Fibroblast of skin of scalp (primary cell): ENCODE measurements at places on chromosomes 4 and X.

DNA sequence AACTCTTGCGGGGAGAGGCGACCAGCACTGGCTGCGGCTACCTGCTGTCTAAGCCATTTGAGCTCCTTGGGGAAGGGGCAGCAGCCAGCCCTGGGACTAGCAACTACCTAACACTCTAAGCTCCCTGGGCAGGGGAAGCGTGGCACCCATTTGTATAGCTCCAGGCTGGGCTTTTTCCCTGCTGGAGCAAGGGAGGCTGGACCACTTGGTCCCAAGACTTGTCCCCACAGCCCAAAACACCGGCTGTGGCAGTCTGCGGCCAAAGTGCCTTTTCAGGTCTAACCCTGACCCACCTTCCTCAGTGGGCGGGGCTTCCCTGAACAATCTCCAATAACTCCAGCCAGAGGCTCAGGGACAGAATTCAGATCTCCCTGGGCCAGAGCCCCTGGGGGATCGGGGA lies 187.8 kb downstream of the NPNT start:
- DNase-seq, result no peak

DNA sequence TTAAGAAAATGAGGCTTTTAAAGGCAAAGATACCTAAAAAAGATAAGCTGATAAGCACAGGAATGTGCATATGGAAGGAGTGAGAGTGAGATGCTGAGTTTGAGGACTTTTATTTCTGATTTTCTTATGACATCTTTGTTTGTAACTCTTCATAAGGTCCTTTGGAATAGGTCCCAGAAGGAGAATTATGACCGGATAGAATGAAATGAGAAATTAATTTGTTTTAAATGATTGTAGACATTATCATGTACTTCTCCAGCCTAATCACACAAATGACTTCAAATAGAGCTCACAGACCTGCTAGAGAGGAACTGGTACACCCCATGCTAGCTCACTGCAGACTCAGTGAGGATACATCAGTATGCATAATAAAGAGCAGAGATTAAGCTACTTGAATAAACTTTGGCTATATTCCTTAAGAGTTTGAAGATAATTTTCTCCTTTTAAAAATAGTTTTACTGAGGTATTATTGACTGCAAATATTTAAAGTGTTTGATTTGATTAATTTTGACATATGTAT lies 5.6 kb downstream of the GK2 start:
- no peak for DNase-seq

DNA sequence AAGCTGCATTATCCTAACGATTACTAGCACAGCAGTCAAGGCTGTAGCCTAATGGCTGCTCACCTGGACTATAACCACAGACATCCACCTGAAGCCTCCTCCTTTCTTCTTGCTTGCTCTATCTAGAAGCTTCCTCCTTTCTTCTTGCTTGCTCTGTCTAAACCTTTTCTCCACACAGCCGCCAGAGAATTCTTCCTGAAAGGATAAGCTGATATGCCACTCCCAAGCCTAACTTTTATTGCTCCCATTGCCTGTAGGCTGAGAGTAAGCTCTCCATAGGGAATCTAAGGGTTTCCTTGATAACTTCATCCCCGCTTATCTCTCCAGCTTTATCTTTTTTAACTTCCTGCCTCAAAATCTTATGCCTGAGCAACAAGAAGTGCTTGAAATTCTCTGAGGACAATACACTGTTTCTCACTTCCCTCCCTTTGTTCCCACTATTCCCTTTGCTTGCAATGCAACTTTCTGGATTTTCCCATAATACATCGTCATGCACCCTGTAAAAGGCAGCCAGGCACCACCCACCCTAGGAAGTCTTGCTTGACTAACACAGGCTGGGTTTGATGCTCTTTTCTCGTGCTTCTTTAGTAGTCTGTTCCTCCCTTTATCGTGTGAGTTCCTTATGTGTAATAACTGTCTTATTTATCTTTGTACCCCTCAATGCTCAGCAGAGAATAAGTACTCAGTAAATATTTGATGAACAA lies 1.4 kb upstream of the LRIT3 start:
- no peak for DNase-seq

DNA sequence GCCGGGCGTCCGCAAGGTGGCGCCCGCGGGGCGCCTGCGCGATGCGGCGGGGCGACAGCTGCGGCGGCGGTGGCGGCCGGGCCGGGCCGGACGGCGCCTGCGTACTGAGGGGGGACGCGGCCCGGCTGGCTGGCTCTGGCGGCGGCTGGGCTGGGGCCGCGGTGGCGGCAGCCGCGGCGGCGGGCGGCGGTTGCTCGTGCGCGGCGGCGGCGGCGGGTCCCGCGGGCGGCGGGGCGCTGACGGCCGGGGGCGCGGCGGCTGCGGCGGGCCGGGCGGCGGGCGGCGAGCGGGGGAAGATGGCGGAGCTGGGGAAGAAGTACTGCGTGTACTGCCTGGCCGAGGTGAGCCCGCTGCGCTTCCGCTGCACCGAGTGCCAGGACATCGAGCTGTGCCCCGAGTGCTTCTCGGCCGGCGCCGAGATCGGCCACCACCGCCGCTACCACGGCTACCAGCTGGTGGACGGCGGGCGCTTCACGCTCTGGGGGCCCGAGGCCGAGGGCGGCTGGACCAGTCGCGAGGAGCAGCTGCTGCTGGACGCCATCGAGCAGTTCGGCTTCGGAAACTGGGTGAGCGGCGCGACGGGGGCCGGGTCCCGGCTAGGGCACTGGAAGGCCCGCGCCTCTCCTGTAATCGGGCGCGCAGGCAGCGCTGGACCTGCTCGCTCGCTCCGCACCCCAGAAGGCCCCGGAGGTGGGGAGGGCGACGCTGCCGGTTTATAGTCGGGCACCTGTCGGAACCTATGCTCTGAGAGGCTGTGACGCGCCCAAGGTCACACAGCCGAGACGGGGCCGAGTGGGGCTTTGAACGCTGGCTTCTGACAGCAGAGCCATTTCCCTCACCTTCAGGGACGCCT lies at the start of gene TADA2B:
TADA2B (plus strand) TSS at position 89 of the 853 bp plus-strand sequence; CDS start at position 297, 208 bp downstream.
- DNase-seq, result no peak

- peak; percentile 23 for DNase-seq
These were observed 56.2 kb downstream of the ADRA2C start for GRCh38 chr4:3822230-3822947.

- DNase-seq, result no peak
These were observed 109.6 kb downstream of the TNIP2 start for GRCh38 chr4:2646396-2647149.

DNA sequence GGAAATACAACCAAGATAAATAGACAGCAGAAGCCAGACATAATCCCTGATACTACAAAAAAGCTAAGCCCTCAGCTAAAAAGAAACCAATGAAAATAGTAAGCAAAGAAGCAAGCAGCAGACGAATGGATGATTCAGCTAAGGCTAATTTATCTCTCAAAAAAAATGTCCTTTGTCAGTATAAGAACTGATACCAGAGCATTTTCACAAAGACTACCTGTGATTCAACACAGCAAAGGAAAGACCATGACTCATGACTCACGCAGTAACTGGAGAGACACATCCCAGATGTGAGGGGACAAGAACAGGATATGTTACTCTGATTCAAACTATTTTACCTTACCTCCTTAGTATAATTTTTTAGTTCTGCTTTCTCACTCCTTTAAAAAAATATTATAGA lies 22.7 kb upstream of the TMPRSS11F start:
- no peak for DNase-seq

DNA sequence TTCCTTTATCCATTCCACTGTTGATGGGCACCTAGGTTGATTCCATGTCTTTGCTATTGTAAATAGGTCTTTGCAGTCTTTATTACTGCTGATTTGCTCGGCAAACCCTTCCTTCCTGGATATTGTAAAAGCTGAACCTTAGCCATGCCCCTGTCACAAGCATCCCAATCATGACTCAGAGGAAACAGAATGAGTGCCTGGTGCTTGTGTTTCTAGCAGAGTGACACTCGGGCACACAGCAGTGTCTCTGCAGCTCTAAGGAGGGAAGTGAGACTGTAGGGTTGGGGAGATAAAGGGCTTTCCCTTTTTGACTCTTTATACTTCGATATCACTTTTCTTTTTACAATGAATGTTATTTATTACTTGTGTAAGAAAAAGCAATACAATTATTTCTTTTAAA lies 83.3 kb downstream of the AKAP4 start:
- DNase-seq, result no peak

GRCh38 chrX:70253377-70254062 lies 6.5 kb downstream of the P2RY4 start:
- no peak for DNase-seq

- no peak for DNase-seq
These were observed 169.4 kb upstream of the NAP1L5 start for GRCh38 chr4:88866862-88867550.

DNA sequence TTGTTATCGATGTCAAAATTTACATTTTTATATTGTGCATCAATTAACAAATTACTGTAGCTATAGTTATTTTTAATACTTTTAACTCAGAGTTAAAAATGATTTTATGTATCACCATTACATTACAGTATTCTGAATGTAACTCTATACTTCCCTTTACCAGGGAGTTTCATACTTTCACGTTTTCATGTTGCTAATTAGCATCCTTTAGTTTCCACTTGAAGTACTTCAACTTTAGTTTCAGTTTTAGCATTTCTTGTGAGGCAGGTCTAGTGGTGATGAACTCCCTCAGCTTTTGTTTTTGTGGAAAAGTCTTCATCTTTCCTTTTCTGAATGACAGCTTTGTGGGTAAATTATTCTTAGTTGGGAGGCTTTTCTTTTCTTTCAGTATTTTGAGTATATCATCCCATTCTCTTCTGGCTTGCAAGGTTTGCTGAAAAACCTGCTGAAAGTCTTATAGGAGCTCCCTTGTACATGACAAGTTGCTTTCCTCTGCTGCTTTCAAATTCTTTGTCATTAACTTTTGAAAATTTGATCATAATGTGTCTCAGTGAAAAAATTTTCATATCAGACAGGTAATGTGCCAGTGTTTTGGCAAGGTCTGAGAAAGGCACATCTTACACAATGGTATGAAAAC lies 9.8 kb upstream of the CISD2 start:
- no peak for DNase-seq

- DNase-seq, result no peak
These were observed 128.4 kb upstream of the TBL1X start for GRCh38 chrX:9336456-9336855.

DNA sequence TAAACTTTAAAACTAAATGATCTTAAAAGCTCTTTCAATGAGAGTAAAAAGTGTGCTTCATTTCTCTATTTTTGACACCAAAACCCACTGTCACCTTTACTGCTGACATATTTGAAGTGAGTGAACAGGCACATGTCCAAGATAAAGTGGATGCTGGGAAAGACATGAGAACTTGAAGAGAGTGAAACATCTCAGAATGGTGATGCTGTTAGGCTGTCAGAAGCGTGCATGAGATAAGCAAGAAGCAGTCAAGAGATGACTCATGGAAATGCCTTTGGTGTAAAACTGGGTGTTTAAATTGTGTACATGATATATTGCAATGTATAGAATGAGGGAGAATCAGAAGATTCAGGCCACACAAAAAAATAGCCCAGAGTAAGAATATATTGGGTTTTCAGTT lies 21.8 kb upstream of the GBA3 start:
- peak; percentile 88 for DNase-seq

GRCh38 chr4:151866592-151866918 lies 105.7 kb upstream of the GATB start:
- DNase-seq, result no peak

DNA sequence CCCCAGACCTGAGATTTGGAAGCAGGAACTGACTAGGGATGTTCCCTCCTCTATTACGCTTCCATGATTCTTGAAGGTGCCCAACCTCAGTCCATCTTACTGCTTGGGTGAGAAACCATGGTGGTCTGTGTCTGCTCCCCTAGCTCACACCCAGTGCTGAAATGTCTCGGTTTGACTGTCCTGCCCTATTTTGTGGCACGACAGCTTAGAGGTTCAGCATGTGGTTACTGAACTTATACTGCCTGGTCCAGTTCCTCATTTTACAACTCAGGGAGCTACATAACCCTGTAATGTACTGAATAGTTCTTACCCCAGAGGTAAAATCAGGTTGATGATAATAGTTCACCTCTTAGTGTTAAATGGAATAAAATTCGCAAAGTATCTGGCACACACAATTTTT lies 203.1 kb downstream of the RBM46 start:
- DNase-seq, result no peak

GRCh38 chr4:86302830-86303229 lies 57.0 kb downstream of the MAPK10 start:
- DNase-seq, result no peak

GRCh38 chr4:145909773-145910172 lies 28.9 kb downstream of the ZNF827 start:
- no peak for DNase-seq

DNA sequence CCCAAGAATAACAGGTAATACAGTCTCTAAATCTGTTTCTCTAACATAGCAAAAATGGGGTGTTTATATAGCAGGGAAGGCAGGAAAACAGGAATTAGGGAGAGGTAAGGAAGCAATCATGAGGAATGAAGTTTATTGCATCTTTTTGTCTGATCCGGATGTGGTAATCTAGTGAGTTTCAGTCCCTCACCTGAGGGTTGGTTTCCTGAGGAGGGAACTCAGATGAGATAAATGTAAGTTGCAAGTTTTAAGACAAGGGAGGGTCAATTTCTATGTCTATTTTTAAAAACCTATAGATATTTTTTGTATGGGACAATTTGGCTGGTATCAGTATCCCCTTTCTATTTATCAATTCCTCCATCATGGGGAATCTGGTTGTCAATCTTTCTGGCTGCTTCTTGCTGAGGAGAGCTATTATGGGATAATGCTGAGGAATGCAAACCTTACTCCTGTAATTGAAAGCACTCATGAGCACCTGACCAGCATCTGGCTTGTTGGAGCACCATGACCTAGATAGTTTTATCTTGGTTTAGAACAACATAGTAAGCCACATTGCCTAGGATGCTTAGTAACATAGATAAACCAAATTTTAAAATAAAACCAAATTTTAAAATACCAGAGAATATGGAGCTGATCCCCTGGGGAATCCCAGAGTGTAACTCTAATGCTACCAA lies 130.1 kb downstream of the ADAM29 start:
- no peak for DNase-seq

DNA sequence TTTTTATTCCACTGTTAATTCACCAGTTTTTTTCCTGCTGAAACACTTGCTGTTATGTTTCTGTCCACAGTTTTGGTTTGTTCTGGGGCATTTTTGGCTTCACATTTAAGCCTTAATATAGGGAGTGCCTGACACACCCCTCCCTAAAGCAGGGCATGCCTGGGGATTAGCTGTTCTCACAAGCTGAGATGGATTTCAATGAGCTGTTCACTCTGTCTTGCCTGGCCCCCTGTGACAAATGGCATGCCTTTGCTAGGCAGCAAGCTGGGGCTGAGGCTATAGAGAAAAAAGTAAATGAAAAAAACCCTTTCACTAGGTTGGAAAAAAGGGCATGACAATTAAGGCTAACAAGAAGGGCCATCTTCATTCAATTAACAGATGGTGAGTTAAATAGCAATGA lies 22.4 kb downstream of the LPAR4 start:
- DNase-seq, result no peak

GRCh38 chr4:78155616-78156105 lies 98.5 kb downstream of the FRAS1 start:
- DNase-seq, result peak; percentile 68

GRCh38 chrX:1006156-1006730 lies 206.2 kb downstream of the CRLF2 start:
- DNase-seq, result no peak

- peak; percentile 62 for DNase-seq
These were observed 41.9 kb downstream of the WDR1 start for GRCh38 chr4:10074767-10075105.
